ENCODE measurements at places on chromosomes 3 and 15.

DNA sequence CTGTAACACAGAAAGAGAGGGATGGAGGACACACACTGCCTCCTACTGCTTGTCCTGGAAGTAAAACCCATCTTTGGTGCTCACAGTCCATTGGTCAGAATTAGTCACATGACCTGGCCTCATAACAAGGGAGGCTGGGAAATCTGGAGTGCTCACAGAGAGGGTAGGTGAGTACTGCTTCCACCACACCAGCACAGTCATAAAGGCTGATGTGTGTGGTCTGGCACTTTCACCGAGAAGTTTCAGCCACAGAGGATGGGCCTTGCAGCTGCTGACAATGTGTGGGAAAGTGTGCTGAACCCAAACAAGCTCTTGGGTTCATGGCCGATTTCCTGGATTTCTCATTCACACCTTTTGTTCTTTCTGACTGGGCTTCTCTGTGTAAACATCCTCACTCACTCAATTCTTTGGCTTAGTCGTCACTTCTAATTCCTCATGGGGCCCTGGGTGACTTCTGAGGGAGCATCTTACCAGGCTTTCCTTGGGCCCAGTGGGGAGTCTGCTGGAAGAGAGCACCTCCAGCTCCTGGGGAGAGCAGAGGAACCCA lies 100.7 kb downstream of the ASB7 start:
- DNase-seq, result no peak

GRCh38 chr3:35746492-35746891 lies 107.2 kb downstream of the ARPP21 start:
- no peak for DNase-seq

DNA sequence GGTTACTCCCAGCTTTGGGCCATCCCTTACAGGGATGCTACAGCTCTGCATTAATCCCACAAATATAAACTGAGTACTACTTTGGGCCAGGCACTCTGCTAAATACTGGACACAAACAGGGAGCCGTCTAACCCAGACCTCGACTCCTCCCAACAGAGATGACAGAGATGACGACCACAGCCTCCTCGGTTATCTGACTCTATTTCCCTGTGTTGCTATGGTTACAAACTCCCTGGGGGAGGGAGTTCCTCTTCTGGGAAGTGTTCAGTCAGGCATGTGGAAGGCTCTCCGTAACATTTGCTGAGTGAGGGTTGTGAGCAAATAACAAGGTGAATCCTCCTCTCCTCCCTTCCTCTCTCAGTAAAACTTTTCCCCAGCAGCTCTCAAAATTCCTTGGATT lies 6.7 kb upstream of the CMTM7 start:
- DNase-seq, result no peak

- DNase-seq, result no peak
Observed at GRCh38 chr15:90857337-90857736, 11.1 kb upstream of the FURIN start.

GRCh38 chr3:145798696-145799537 lies 362.1 kb downstream of the PLOD2 start:
- DNase-seq, result no peak
